RKO (cell line): ENCODE measurements at places on chromosomes 2 and 18.

DNA sequence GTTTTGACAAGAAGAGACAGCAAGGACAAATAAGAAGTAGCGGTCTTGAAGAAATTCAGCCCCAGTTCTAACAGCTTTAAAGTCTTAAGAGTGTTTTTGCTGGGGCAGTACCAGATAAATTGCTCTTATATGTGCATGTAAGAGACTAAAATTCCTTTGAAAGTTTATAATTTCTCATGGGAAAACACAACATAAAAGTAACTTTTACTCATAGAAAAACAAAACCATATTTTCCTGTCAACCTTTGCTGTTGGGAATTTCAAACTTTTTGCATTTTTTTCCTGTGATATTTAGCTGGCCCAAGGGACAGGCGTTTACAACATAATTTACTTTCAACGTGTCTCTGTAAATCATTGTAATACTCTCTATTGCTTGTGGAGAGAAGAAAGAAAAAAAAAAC, 767.8 kb upstream of the ZEB2 start:
- no peak for DNase-seq

- peak; percentile 2 for DNase-seq
These were observed 127.9 kb upstream of the SH3BP4 start for GRCh38 chr2:234823877-234824376.

- DNase-seq: no peak
These were observed 654.9 kb downstream of the ADCYAP1 start for GRCh38 chr18:1559563-1559962.

DNA sequence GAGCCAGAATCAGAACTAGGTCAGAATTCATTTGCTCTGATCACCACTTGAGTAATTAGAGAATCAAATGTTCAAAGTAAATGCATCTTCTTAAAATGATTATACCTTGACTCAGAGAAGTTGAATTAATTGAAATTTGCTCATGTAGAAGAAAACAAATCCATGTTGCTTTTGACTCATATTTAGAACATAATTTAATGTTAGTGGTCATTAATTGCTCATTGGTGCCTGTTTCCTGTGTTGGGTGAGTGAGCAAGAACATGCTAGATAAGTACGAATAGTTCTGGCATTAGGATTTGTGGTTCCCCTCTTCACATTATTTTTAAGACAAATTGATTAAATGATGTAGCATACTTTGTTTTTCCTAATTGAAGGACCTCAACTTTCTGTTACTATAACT, 19.0 kb downstream of the ACVR2A start:
- DNase-seq: peak; percentile 15

DNA sequence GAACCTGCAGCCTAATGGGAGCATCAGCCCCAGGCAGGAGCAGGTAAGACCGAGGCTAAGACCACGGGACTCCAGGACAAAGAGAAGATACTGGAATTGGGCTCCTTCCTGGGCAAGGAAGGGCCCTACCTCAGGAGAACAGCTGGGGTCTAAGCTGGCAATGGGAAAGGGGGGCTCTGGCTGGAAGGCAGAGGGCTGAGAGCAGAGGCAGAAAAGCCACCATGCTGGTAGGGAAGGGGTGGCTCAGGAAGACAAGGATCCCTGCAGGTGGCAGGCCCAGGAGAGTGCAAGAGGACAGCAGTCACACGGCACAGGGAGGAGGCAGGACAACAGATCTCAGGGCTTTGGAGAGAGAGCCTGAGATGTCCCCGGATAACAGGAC, 203.5 kb downstream of the NDUFA10 start:
- no peak for DNase-seq

GRCh38 chr18:11518788-11519685, 90.4 kb upstream of the SLC35G4 start:
- peak; percentile 67 for DNase-seq

GRCh38 chr2:65292106-65292400, 64.4 kb downstream of the ACTR2 start:
- DNase-seq: no peak

DNA sequence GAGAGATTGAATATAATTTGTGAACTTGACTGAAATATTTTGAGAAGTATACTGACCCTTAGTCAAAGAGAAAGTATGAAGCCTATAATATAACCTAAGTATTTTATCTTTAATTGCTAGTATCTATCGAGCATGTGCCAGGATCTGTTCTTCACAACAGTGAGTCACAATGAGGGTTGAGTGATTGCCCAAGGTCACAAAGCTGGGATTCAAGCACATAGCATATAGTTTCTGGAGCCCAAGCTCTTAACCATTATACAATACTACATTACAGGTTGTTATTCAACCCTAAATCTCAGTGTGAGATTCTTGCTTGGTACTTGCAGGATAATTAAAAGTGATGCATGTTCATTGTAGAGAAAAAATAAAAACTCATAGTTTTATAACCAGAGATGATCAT, 97.2 kb downstream of the RAB3GAP1 start:
- no peak for DNase-seq

DNA sequence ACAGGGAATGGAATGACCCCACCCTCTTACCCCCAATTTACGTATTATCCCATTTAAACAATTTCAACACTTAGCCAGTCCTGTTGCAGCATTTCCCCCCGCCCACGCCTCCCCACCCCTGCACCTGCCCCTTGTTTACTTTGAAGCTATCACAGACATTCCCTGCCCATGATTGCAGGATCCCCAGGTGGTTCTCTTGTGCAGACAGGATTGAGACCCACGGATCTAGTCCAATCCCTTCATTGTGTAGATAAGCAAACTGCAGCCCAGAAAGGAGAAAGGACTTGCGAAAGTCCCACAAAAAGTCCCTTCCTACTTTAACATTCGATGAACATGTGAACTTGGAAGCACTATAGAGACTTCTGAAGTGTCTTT, 38.9 kb downstream of the TMEM17 start:
- no peak for DNase-seq

- no peak for DNase-seq
These were observed 94.4 kb downstream of the TTC32 start for GRCh38 chr2:19807346-19807745.

DNA sequence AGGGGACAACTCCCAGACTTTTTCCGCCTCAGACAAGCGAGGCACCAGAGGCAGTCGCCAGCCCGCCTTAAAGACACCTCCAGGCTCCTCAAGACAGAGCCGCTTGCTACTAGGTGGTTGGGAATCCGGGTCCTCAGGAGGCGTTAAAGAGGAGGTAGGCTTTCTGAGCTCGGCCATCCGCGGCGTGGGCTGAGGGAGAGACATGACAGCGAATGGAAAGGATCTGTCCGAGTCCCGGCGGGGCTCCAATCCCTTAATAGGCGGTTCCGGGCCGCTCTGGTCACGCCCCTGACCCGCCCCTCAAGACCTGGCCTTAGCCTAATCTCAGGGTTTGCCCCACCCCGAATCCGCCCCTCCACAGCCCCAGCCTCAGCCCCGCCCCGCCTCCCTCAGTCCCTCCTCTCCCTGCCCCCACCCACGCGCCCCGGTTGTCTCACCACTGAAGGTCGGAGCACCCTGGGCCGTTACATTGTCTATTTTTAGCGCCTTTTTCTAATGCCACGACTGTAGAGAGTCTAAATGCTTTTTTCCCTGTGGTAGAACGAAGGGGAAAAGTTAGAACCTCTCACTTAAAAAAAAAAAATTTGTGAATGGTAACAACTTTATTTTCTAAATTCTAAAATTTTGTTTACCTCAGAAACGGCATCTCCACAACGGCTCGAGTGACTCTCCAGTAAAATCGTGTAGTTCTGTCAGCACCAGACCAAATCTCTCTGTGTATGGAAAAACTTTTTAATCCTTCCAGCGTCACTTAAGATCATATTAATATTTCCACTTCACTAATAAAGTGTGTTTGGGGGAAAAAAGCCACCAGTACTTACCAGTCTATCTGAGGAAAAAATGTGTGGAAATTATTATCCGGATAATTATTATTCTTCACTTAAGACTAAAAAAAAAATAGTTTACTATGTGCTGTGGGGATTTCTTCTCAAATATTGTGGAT, at the start of gene RAD51AP2:
RAD51AP2 (minus strand) TSS at position 229 of the 943 bp plus-strand sequence; CDS start at position 204, 25 bp downstream.
- peak; percentile 49 for DNase-seq

GRCh38 chr2:214889301-214889700, 79.8 kb upstream of the BARD1 start:
- DNase-seq: no peak

DNA sequence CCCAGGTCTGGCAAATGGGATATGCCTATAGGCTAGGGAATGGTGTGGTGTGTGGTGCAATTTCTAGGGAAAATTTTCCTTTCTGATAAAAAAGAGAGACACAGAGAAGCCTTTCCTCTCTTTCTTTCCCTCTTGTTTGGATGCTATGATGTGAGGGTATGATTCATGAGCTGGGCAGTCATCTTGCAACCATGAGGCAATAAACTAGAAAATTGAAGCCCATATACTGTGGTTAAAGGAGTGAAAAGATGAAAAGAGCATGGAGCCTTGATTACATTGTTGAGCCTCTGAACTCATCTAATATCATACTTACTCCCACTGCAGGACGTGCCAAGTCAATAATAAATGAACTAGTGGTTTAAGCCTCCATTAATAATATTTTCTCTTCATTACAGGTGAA, 215.6 kb downstream of the HAUS1 start:
- DNase-seq: no peak

GRCh38 chr2:236811062-236811656, 241.5 kb downstream of the ACKR3 start:
- DNase-seq: no peak

GRCh38 chr2:146124741-146125140, 1604.8 kb upstream of the ZEB2 start:
- no peak for DNase-seq

- DNase-seq: no peak
These were observed 230.6 kb downstream of the EIPR1 start for GRCh38 chr2:3146772-3147650.

DNA sequence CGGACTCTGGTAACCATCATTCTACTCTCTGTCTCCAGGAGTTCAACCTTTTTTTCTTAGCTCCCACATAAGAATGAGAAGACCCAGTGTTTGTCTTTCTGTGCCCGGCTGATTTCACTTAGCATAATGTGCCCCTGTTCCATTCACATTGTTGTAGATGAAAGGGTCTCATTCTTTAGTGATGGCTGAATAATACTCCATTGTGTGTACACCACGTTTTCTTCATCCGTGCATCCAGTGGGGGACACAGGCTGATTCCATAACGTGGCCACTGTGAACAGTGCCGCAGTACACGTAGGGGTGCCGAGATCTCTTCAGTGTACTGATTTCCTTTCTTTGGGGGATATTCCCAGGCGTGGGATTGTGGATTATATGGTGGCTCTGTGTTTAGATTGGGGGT, 72.3 kb upstream of the NFATC1 start:
- no peak for DNase-seq

DNA sequence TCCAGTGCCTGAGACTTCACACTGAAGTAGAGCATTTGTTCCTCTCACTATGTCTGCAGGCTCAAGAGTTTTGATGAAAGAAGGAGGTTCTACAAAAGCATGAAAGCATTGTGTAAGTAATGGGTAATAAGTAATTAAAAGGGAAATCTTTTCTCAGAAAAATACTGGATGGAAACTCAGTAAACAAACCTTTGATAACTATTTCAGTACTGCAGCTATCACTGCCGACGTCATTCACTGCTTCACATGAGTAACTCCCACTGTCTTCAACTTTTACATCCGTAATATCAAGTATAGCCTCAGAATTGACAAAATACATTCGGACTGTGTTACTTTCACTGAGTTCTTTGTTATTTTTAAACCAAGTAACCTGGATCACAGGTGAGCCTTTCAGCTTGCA, 72.7 kb downstream of the TTN start:
- DNase-seq: no peak

GRCh38 chr2:165196411-165196810, 7.4 kb downstream of the SCN3A start:
- no peak for DNase-seq

GRCh38 chr2:213202011-213202410, 50.6 kb upstream of the IKZF2 start:
- no peak for DNase-seq

DNA sequence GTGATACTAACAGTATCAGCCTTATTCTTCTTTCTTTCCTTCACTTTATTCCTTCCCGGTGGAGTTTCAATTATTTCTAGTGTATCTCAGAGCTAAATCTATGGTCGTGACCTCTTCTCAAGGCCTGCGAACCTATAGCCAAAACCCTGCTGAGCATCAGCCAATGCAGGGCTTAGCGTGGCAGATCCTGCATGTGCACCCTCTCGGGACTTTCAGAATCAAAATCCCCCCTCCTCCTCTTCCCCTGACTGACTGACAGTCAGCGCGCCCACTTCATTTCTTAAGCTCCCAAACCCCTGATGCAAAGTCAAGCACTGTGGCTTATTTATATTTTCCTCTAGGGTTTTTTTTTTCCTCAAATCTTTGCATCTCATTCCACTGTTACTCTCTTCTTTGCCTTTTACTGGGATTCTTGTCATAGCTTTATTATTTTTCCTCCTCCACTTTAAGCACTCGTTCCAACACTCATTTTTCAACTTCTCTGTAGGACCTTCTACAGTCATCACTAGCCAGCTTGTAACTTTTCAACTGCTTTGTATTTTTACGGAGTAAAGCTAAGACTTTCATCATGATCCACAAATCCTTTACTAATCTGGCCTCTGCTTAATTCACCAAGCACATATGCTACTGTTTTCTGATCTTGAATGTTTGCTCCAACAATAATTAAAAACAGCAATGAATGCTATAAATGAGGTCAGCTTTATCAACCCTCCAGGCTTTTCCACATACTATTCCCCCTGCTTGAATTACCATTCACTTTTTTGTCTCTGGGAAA, 896.5 kb upstream of the PIK3C3 start:
- DNase-seq: no peak

DNA sequence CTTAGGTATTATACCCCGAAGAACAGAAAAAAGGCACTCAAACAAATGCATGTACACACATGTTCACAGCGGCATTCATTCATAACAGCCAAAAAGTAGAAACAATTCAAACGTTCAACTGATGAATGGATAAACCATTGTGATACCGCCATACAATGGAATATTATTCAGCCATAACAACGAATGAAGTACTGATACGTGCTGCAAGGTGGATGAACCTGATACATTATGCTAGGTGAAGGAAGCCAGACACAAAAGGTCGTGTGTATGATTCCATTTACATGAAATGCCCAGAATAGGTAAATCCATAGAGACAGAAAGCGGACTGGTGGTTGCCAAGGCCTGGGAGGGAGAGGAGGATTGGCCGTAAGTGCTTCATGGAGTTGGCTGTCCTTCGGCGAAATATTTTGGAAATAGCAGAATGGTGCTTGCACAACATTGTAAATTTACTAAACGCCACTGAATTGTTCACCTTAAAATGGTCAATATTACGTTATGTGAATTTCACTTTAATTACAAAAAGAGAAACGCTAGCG, 750 bp upstream of the RMP24 start:
- peak; percentile 44 for DNase-seq

GRCh38 chr2:65267008-65267407, 39.4 kb downstream of the ACTR2 start:
- DNase-seq: no peak

DNA sequence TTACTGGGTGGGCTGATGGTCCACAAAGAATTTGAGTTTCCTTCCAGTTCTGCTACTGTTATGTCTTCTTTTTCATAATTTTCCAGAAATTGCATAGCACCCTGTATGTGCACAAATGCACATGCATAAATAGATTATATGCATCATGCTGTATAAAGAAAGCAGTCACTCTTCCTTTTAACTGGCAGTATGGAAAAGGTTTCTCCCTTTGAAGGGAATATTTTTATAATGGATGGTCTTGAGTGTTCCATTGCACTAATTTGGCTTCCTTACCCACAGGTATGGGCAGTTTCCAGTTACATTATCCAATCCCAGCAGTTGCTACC, 154.4 kb downstream of the NAPG start:
- no peak for DNase-seq

- peak; percentile 4 for DNase-seq
These were observed 89.5 kb upstream of the STK39 start for GRCh38 chr2:168336786-168337388.

GRCh38 chr18:23553887-23554286, 32.4 kb downstream of the NPC1 start:
- no peak for DNase-seq
